ENCODE measurements at places on chromosomes 16 and 17. TPM values are rescaled to one million over a fixed set of nuclear protein-coding genes. Genes with fewer than 3 reads are reported as not detected.

Gene MT1X
- total RNA-seq: 245 TPM

Gene HBQ1
- 6.6 TPM for total RNA-seq

Gene USP43
- 4.5 TPM for total RNA-seq

Gene TBC1D3E
- total RNA-seq: not detected

Gene TRPV3
- 0.37 TPM for total RNA-seq

Gene ZPBP2
- not detected for total RNA-seq

Gene NPTX1
- total RNA-seq: 85.9 TPM

Gene MAPK8IP3
- 44.6 TPM for total RNA-seq

Gene CES5A
- not detected for total RNA-seq

Gene RNF222
- total RNA-seq: not detected

Gene PTGES3L
- 0.84 TPM for total RNA-seq

Gene PPY
- total RNA-seq: not detected

Gene HEATR9
- not detected for total RNA-seq

Gene CTF1
- total RNA-seq: 0.23 TPM

Gene HOXB5
- 2.8 TPM for total RNA-seq

Gene SOST
- total RNA-seq: not detected

Gene MPRIP
- total RNA-seq: 433 TPM

Gene SLC52A1
- total RNA-seq: 0.72 TPM

Gene OR1F1
- not detected for total RNA-seq
